ENCODE measurements at places on chromosomes 6 and 20.

DNA sequence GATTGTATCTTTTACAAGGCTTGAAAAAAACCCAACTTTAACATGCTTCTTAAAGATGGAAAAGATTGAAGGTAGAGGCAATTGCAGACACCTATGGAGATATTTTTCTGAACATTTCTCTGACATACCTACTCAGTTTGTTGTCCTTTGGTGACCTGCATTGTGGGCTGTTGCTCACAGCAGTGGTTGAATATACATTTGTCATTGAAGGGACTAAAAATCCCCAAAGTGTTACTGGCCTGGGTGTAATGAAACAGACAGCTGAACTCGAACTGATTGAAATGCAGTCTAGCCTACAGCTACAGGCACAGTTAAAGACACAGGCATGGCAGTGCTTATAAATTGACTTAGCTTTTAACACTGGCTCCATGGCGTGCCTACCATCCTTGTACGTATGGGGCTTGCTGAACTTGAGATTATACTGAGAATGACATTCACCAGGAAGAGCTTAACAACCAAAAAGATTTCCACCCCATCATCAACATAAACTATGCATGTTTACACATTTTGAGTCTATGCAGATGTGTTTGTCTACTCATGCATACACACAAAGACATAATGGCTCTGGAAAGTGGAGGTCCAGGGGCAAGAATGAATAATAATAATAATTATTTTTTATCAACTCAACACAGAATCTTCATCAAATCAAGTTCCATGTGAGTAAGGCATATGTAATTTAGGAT lies 83.2 kb upstream of the NOX3 start:
- DNase-seq, result no peak

DNA sequence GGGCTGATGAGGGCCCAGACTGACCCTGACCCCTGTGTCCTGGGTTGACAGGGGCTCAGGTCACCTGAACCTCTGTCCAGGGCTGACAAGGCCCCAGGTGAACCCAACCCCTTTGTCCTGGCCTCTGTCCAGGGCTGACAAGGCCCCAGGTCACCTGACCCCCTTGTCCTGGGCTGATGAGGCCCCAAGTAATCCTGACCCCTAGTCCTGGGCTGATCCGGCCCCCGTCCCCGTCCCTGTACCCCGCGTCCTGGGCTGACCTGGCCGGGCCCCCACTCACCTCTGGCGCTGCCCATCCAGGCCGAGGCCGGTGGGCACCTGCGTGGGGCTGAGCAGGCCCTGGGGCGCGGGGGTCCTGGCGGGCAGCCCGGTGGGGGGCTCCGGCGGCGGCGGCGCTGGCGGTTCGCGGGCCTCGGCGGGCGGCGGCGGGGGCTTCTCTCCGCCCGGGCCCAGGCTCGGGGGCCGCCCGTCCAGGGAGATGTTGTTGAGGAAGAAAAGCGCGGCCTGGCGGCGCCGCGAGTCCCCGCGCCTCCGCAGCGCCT lies 379 bp downstream of the CABLES2 start:
- no peak for DNase-seq

- no peak for DNase-seq
These were observed 6.8 kb upstream of the EZR start for GRCh38 chr6:158825951-158826306.

- DNase-seq, result peak; percentile 27
These were observed 23.7 kb downstream of the HLA-A start for GRCh38 chr6:29965873-29966601.

GRCh38 chr6:70180901-70181599 lies 121.8 kb downstream of the COL9A1 start:
- no peak for DNase-seq

DNA sequence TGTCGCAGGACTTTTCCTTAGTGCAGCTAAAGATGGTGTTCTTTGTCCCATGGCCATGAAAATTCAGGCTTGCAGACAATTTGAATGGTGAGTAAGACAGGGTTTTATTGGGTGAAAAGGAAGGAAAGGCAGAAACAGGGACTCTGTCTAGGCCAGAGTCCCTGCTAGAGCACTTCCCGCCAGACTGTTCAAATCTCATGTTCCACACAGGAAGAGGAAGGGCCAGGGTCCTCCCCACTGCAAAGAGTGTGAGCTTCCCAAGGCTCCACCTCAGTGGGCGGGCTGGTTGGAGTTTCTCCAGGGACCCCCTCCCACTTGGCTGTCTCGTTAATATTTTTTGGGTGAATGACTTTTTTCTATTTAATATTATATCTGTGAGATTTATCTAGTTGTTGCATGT lies 29.0 kb downstream of the COL19A1 start:
- DNase-seq, result no peak

- DNase-seq, result no peak
These were observed 15.6 kb upstream of the CBFA2T2 start for GRCh38 chr20:33474097-33474873.

DNA sequence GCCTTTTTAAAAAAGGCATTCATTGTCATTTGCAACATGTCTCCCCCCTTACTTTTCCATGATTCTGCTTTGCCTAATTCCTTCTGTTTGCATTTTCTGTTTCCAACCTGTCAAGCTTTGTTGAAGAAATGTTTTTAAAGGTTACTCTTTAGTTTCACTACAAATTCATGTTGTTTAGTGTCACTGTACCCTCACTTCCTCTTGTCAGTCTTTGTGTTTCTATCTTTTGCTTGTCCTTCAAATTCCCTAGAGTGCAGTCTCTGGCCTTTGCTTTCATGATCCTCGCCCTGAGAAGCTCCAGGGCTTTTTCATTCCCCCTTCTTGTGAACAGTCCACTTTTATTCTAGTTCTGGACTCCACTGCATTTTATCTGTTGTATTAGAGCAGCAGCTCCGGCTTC lies 90.6 kb downstream of the MAP3K4 start:
- DNase-seq, result no peak

DNA sequence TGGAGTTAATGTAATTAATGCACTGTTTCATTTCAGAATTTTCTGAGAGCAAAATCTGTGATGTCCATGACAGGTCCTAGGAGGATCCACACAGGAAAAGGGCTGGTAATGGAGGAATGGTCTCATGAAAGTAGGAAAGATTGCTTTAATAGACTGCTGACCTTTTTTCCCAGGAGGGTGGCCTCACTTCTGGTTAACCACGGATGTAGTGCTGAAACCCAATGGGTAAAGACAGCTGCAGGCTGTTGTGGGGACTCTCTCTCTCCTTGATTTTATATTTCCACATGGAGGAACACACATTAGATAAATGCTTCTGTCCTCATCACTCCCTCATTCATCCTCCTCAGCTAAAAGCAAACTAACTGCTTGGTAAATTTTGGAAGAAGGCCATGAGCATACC lies 23.6 kb upstream of the RIPOR2 start:
- DNase-seq, result no peak

DNA sequence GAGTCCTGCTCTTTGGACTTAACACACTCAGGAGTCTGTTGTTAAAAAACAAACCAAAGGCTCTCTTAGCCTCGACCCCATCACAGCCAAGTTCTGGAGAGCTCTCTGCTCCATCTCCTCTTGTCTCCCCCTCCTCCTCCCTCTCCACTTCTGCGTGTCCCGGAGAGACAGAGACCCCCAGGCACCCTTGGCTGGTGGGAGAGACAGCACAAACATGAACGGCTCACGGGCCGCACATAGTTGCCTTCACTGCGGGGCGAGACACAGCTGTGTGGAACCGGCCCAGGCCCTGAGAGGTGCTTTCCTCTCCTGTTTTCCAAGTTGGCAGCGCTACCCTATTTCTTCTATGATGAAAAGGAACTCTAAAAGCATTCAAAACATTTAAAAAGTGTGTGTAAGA lies 23.3 kb upstream of the MYT1 start:
- DNase-seq, result no peak

GRCh38 chr6:107689951-107690642 lies 134.0 kb downstream of the SCML4 start:
- DNase-seq, result no peak

Data from HFFc6 (cell line).